Esophagus mucosa (tissue), 1 donor: ENCODE measurements at places on chromosomes 16 and 17. TPM values are rescaled to one million over a fixed set of nuclear protein-coding genes. Genes with fewer than 3 reads are reported as not detected.
A peak's percentile ranks its signal among the peaks of the same experiment; 100 is the strongest.

The LITAFD gene
- total RNA-seq = not detected

The EFCAB5 gene
- not detected for total RNA-seq

The GNAO1 gene
- total RNA-seq = 0.64 TPM

The KRTAP1-1 gene
- not detected for total RNA-seq

The FMNL1 gene
- 2.6 TPM for total RNA-seq

DNA sequence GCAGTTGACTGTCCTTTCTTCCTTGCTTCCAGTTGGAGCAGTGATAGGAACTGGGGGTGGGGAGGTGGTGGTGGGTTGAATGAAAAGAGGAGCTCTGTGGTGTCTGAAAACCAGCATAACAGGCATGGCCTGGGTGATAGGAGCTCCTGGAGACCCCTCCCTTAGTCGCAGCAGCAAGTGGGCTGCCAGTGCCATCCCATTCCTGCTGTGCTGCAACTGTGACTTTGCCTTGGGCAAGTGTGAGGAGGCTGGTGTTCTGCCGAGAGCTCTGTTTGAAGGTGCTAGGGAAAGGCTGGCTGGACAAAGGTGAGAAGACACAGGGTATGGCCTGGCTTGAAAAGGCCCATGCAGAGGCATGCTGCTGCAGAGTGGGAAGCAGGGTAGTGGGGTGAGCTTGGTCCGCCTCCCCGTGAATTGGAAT is 2.7 kb upstream of the CDK5R1 start:
- no peak for ATAC-seq

- no peak for ATAC-seq
Observed at GRCh38 chr16:64065523-64065922, 1056.3 kb downstream of the CDH11 start.

DNA sequence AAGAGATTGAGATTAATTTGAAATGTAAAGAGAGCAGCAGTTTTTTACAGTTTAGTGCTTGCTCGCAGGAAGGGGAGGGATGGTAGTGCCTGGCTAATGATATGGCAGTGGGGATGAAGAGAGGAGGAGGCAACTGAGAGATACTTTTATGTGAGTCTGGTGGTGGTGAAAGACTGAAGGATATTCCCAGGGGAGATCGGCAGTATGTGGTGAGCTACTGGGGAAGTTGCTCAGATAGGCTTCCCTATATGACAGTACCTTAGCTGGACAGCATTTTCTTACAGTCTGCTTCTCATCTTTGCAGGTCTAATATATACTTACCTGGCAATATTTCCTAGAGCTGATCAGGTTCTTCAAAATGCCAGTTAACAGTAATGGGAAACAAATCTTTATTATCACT is 8.6 kb downstream of the CEP95 start:
- no peak for ATAC-seq

DNA sequence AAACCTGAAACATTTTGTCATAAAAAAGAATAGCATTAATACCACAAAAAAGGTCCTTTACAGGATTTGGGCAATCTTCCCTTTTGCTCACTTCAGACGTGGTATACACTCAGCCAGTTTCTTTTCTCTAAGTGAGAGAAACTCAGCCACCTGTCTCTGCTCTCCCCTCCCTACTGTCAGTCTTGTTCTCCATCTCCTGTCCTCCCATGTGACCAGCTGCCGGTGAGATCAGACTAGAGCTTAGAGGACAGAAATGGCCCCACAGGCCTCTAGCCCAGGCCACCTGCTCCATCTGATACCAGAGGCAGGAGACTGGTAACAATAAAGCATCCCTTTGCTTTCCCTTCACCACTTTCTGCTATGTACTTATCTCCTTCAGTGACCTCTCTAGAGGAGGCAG is 34.9 kb downstream of the CMC2 start:
- no peak for ATAC-seq

- ATAC-seq = peak; percentile 88
Observed at GRCh38 chr17:50177983-50178834, 12.4 kb downstream of the SGCA start.
